ENCODE measurements at places on chromosomes 7 and 10.

GRCh38 chr7:71408271-71408670 is 276.3 kb downstream of the GALNT17 start:
- DNase-seq = no peak

DNA sequence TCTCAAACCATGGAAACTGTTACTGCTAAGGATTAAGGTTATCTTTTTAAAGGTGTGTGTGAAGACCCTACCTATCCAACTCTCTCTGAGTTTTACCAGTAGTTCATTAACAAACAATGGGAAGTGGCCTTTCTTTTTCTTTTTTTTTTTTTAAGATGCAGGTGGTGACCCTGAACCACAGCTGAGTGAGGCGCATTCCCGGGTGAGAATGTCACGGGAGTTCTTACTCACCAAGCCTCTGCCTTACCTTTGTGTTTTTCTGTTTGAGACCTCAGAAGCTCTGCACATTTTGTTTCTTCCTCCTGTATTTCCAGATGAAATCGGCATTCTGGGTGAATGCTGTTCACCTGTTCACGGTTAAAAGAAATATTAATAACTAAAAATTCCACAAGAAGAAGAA is 2.5 kb downstream of the VIPR2 start:
- no peak for DNase-seq

DNA sequence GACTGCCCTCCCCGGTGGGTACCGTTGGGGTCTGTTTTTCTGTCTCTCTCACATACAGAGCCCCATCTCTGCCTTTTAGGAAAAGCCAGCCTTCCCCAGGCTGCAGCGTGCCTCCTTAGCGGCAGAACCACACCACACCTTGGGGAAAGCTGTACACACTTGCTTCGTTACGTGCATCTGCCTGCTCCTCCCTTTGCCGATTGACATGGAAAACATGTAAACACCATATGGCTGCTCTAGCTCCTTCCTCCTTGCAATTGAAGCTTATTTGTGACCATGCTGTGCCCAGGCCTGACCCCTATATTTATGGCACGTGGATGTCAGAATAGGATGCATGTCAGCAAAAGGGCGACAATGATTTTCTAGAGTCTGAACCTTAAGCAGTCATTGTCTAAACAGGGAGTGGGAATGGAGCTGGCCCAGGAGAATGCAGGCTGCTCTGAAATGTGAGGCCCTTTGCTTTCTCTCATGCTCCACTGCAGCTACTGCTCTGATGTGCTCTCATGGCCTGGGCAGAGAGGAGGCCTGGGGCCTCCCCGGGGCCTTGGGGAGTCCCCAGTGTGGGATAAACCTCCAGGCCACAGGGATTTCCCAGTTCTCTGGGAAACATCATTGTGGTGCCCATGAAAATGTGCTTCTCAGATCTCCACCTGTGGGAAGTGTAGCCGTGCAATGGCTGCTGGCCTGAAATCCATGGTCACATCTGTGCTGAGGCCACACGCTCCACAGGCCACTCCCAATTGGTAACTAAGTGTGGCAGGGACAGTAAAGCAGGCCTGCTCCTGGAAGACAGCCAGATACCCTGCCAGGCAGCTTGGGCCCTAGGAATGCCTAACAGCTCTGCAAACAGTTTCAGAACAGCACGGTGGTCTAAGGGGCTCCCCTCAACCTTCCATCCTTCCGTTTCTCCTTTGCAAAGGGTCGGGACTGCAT is 18.6 kb downstream of the PDE6C start:
- no peak for DNase-seq

DNA sequence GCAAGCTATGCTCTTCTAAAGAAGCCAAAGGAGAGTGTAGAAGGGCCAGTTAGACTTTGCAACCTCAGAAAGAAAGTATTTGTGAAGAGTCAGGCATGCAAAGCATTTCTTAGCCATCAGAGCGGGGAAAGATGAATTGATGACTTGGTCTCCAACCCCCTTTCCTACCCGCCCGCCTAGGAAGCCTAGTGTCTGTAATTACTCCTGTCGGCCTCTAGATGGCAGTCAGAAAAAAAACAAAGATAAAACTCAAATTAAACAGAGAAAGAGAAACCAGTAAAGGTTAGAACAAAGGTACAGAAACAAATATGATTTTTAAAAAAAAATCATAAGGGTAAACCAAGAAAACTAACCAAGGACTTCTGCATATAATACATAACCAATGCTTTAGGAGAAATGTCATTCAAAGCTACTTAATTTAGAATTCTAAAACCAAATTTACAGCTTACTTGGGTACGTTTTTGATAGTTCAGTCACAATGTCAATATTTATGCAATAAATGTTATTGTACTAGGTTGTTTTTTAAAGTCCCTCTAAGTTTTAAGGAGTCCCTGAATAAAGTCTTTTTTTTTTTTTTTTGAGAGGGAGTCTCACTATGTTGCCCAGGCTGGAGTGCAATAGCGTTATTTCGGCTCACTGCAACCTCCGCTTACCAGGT is 97.6 kb downstream of the LYZL1 start:
- DNase-seq = no peak

DNA sequence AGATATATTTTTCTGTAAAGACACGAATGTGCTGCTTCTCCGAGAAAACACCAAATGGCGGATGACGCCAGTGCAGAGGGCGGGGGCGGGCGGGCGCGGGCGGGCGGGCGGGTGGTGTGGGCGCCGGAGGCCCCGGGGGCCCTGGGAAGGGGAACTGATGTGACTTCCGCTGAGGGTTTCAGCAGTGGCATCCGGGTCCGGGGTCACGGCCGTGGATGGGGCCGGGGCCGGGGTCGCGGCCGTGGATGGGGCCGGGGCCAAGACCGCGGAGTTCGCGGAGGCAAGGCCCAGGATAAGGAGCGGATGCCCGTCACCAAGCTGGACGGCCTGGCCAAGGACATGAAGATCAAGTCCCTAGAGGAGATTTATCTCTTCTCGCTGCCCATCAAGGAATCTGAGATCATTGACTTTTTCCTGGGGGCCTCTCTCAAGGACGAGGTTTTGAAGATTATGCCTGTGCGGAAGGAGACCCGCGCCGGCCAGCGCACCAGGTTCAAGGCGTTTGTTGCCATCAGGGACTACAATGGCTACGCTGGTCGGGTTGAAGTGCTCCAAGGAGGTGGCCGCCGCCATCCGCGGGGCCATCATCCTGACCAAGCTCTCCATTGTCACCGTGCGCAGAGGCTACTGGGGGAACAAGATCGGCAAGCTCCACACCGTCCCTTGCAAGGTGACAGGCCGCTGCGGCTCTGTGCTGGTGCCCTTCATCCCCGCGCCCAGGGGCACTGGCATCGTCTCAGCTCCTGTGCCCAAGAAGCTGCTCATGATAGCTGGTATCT is 20.3 kb upstream of the IGF2BP3 start:
- DNase-seq = no peak

DNA sequence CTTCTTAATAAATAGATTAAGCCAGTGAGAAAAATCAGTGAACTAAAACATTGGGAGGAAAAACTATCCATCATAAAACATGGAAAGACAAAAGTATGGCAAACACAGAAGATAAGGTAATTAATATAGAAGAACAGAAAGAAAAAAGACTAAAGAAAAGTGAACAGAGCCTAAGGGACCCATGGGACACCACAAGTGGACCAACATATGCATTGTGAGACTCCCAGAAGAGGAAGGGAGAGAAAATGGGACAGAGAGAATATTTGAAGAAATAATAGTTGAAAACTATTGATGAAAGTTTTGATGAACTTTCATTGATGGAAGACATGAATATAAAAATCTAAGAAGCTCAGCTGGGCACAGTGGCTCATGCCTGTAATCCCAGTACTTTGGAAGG is 71.3 kb downstream of the ZNF783 start:
- no peak for DNase-seq

DNA sequence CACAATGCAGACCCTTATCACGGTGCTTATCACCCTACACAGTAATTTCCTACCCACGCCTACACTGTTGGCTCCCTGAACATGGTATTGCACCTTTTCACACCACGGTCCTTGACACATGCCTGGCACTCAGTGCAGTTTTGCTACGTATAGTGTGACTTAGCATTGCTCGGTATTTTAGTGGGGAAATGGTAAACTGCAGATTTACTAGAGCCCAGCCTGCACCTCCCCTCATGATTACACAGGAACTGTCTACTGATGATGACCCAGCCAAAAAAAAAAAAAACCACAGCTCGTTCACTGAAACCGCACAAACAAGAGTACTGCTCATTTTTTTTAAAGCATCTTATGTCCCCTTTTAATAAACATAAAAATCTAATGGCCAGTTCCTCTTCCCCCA is 124.2 kb upstream of the ZNF746 start:
- no peak for DNase-seq

DNA sequence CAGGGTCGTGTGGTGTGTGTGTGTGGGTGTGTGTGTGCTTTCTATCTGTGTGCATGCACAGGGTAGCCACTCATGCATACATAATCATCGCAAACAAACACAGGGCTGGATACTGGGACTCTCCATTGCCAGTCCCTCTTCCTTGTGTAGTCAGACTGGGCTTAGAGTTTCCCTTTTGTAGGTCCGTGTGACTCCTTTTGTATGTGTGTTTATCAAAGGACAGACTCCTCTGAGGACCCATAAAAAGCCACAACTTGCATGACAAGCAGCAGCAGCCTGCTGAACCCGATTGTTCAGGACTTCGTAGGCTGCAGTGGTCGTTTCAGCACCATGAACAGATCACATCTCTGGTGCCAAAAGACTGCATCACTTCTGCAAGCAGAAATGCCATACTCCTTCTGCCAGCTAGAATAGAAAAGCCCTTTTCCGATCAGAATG is 895 bp downstream of the VSTM2A start:
- DNase-seq = no peak

DNA sequence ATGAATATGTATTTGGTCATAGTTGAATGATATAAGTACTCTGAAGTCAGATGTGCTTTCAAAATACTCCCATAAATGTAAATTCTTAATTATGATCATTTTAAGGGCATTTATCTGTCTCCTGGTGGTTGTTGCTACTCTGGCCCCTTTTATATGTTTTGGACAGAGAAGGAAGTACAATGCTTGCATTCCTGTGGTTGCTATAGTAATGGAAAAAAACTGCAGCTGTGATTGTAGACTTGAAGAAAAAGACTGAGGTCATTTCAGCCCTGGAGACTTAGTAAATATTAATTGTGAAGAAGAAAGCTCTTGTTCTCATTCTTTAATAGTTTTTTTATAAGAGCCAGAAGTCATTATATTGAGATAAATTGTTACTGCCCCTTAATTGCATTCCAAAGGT is 70.2 kb upstream of the FERD3L start:
- no peak for DNase-seq

DNA sequence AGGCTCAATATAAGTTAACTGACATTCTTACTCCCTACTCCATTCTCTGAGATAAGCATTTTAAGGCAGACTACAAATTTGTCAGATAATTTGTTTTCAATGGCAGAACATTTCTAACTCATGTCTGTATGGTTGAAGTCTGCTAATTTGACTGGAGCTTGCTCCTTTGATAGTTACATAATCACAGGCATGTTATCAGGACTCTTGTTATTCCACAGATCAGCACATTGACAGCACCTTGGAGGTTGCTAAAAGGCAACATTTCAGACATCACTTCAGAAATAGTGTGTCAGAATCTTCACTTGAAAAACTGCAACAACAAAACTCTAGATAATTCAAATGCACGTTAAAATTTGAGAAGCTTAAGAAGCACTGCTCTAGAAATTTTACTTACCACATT is 158.3 kb upstream of the PCLO start:
- DNase-seq = no peak

DNA sequence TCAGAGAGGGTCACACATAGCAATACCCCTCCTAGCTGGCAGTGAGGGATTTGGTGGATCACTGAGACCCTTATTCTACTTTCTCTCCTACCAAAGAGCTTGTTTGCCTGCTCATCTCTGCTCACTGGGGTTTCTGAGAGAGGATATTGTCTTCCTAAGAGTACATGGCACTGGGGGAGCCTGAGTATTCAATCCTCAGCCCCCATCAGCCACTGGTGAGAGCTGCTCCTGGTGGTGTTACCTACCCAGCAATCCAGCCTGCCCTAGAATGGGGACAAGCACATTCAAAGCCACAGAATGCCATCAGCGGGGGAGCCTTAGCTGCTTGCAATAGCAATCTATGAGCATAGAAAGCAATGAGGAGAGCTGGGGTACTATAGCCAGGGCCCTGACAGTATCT is 281.1 kb downstream of the WDR11 start:
- DNase-seq = no peak

- DNase-seq = no peak
Observed at GRCh38 chr7:99402854-99403253, 5.5 kb downstream of the PDAP1 start.

DNA sequence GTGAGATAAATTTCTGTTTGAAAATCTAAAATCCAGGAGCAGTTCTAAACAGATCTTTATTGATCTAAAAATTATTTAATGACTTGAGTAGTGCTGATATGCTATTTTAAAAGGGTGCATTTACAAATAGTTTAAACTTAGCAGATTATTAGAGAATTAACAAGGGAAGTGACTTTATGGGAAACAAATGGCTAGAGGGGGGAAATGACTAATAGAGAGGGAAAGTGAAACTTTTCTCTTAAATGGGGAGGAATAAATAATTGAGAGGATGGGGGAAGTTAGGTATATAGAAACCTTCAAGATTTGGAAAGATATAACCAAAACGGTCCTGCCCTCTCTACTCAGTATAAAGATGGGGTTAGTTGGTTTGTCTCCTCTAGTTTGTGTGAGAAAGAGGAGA is 90.1 kb upstream of the ARMC3 start:
- no peak for DNase-seq

GRCh38 chr10:74081192-74081803 is 69.3 kb downstream of the AP3M1 start:
- no peak for DNase-seq

DNA sequence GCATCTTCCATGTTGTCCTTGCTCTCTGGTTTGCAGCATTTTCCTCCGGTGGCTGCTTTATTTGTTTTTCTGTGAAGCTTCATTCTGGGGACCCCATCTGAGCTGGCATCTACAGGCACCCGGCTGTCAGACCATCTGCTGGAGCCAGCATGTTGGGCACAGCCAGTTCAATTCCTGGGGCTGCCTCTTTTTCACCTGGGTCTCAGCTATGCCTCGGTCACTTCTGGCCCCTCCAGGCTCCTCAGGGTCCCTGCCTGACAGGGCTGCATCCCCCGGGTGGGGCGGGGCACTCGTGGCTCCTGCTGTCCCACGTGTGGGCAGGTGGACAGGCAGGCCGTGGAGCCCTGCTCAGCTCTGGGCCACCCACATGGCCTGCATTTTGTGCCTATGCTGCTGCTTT is 8.1 kb downstream of the SCART1 start:
- DNase-seq = no peak
